ENCODE measurements at places on chromosomes 13 and 19.

DNA sequence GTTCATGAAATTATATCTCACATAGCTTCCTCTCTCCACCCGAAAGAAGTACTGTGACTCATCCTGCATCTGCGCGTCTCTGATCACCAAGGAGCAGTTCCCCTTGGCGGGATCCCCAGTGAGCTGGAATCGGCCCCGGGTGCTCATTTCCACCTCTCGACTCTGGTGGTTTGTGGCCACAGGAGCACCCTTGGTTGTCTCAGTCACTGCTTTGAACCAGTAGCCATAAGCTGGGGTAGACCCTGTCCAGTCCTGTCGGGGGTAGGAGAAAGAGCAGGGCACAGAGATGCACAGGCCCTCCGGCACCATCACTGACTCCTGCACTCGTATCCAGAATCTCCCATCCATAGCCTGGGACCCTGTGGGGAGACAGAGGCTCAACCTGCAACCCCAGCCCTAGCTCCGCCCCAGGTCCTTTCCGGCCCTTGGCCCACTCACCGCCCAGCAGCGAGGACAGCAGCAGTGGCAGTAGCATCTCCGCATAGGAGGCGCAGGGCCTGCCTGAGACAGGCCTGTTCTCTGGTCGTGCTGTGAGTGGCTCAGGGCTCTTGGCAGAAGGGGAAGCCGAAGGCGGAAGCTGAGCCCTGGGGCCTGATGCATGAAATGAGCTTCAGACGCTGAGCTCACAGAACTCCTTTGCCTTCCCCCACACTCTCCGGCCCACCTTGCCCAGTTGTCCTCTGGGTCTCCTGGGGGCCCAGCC lies at the start of gene SIGLEC10:
Gene SIGLEC10 (minus strand): TSS at position 536 of the 703 bp plus-strand sequence. CDS start 61 bp downstream, at position 475.
- peak; percentile 49 for DNase-seq

DNA sequence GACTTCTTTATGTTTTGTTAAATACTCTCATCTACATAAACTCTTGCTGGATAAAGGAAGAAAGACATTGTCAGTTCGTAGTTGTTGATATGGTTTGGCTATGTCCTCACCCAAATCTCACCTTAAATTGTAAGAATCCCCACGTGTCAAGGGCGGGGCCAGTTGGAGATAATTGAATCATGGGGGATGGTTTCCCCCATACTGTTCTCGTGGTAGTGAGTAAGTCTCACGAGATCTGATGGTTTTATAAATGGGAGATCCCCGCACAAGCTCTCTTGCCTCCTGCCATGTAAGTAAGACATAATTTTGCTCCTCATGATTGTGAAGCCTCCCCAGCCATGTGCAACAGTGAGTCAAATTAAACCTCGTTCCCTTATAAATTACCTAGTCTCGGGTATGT lies 3.6 kb downstream of the ADGRE1 start:
- no peak for DNase-seq

- no peak for DNase-seq
Measured at GRCh38 chr19:42279155-42279901, 10.3 kb downstream of the CIC start.

- peak; percentile 66 for DNase-seq
Measured at GRCh38 chr19:13849991-13850909, 26.7 kb upstream of the NANOS3 start.

DNA sequence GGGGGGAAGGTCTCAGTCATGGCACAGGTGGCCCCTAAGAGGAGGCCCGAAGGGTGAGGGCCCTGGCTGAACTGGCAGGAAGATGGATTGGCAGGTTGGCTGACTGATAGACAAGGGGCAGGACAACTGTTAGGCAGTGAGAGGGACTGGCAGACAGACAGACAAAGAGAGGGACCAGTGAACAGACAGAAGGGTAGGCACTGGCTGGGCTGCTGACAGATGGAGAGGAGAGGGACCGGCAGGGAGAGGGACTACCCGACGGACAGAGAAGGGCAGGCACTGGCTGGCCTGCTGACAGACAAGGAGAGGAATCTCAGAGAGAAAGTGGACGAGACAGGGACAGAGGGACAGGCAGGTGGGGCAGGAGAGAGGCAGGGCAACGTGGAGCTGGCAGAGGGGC lies 31.8 kb upstream of the EHD2 start:
- DNase-seq, result no peak

All from bone marrow (tissue), 2 donors.